ENCODE measurements at places on chromosomes 11 and 22. TPM values are rescaled to one million over a fixed set of nuclear protein-coding genes. Genes with fewer than 3 reads are reported as not detected.
A peak's percentile ranks its signal among the peaks of the same experiment; 100 is the strongest.

GRCh38 chr11:1906611-1907423, 12.7 kb upstream of the TNNT3 start:
- no peak for DNase-seq

DNA sequence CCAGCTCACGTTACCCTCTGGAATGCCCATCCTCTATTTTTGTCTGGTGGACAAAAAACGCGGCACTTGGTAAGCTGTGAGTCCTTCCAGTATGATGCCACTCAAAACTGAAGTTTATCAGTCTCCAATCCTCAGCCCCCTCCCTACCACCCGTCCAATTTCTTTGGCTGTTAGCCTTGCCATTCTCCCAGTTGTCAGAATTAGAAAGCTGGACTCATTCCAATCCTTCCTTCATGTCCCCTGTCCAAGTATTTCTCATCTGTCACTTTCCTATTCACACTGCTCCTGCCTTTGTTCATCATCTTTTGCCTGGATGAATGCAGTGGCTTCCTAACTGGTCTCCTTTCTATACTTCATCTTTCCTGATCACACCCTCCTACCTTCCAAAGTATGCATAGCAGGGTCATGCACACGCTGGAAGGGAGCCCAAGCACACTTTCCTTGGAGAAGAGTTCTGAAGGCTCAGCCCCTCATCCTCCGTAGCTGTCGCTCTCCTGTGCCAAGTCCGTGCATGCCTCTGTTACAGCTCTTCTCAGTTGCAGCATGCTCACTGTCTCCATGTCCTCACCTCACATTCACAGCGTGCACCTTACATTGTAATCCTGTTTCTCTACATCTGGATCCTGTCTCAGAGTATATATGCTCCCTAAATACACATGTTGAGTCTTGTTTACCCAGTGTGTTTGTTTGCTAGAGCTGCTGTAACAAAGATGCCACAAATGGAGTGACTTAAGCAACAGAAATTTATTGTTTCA, 19.4 kb downstream of the APLP2 start:
- no peak for DNase-seq

GRCh38 chr22:46119093-46119728, 31.1 kb upstream of the PPARA start:
- DNase-seq, result no peak

GRCh38 chr11:1382831-1383607, 6.7 kb upstream of the BRSK2 start:
- peak; percentile 80 for DNase-seq

MMP1 gene
- total RNA-seq, result not detected

OR10A2 gene
- total RNA-seq, result not detected

- no peak for DNase-seq
These were observed 7.4 kb downstream of the PTPRJ start for GRCh38 chr11:47987781-47988180.

- DNase-seq, result no peak
These were observed 49.1 kb downstream of the ARHGAP8 start for GRCh38 chr22:44801476-44801875.
